ENCODE measurements at places on chromosomes 2 and 18.

DNA sequence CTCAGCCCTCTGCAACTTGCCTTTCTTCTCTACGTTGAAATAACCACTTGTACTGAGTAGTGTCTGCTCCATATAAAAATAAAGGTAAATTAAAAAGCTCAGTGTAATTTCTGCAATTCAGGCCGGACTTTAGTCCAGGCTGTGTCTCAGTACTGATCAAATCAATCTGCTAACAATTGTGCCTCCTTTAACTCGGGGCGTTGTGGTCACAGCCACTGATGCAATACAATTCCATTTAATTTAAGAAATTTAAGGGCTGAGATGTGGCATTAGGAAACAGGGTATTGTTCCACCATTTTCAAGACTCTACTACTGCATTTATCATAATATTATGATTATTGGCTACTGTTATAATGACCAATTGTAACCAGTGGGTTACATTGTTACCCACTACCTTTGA, 60.0 kb upstream of the NPAS2 start:
- DNase-seq = no peak

DNA sequence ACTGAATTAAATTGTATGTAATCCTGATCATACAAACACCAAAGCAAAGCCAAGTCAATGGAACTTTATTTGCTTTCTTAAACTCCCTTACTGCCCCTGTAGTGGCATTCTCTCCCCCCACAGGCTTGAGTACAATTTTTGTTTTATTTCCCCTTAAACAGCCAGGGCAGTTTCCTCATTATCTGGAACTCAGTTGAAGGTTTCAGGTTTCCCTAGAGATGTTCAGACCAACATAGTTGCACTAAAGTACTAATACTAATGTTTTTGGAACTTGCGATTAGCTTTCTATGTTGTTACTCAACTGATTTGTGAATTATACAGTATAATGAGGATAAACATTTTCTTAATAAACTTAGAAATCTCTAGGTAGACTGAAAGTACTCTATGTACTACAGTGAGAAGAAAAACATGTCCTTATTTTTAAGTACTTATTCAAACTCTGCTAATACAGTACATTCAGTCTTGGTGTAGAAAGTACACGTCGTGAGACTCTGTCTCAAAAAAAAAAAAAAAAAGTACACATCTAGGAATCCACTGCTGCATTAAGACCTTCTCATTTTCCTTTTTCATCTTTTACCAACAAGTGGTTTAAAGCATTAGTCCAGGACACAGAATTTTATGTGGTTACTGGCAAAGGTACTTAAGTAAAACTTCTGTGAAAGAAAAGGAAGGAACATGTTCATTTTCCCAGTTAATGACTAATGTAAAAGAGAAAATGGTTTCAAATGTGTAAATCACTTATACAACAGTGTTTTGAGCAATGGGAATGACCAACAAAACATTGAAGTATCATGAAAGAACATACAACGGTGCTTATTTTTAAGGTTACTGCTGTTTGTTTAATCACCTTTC, 209.5 kb upstream of the SMAD7 start:
- no peak for DNase-seq

- DNase-seq = peak; percentile 29
These were observed 56.0 kb downstream of the TEX44 start for GRCh38 chr2:231648579-231649174.

GRCh38 chr2:101179982-101180381, 28.8 kb upstream of the TBC1D8 start:
- DNase-seq = no peak

- DNase-seq = no peak
These were observed 79.8 kb upstream of the CCDC141 start for GRCh38 chr2:179129574-179130238.

- DNase-seq = no peak
These were observed 886 bp downstream of the PRKCE start for GRCh38 chr2:45652090-45653031.

DNA sequence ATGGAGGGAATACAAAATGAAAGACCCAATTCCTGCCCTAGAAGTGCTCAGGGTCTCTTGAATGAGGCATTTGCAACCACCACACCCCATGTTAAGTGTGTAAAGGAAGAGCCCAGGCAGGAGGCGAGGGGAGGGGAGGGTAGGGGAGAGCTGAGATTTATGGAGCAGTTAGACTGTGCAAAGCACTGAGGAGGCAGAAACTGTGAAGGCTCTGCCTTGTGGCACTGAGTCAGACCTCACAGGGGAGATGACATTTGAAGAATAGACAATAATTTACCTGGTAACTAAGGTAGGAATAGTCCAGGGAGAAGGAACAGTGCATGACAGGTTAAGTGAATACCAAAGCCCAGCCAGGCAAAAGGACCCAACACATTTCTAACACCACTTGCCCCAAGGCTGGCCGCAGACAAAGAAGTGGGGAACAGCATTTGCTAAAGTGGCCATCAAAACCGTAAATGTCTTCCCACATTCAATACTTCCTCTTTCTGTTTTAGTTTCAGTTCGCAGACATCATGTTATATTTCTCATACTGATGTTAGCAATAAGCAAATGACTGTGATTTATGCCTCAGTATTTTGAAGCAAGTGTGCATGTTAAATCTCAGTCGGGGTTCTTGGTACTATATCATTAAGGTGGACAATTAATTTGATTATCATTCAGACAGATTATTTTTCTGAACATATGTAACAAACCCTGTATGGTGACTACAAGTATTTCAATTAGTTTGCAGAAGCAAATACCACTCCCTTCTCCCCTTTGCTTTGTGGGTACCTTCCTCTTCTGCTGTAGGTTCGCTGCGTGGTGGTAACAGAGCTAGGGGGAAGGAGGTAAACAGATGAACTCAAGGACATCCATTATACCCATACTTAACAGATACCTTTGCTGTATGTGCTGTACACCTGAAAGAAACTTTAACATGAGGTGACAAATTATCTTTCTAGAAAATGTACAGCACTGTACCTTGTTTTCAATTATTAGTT, 27.5 kb downstream of the CDH20 start:
- DNase-seq = no peak

GRCh38 chr2:34534761-34535160, 935.7 kb upstream of the FAM98A start:
- no peak for DNase-seq

GRCh38 chr2:179726461-179727180, 134.8 kb downstream of the ZNF385B start:
- DNase-seq = no peak

DNA sequence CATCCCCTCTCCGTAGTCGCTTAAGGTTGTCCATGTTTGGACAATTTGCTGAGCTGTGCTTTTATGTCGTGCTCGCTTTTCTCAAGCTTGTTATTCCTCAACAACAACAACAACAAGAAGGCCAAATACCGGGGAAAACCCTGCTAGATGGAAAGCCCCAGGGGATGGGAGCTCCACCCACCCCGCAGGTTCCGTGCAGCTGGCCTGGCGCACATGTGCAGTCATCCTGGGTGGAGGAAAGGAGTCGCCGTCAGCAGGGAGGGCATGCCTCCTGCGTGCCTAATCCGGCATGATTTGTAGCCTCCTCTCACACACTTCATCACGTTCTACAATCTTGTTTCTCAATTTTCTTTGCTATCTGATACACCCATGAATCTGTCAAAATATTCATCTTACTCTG, 87.4 kb upstream of the SALL3 start:
- no peak for DNase-seq

DNA sequence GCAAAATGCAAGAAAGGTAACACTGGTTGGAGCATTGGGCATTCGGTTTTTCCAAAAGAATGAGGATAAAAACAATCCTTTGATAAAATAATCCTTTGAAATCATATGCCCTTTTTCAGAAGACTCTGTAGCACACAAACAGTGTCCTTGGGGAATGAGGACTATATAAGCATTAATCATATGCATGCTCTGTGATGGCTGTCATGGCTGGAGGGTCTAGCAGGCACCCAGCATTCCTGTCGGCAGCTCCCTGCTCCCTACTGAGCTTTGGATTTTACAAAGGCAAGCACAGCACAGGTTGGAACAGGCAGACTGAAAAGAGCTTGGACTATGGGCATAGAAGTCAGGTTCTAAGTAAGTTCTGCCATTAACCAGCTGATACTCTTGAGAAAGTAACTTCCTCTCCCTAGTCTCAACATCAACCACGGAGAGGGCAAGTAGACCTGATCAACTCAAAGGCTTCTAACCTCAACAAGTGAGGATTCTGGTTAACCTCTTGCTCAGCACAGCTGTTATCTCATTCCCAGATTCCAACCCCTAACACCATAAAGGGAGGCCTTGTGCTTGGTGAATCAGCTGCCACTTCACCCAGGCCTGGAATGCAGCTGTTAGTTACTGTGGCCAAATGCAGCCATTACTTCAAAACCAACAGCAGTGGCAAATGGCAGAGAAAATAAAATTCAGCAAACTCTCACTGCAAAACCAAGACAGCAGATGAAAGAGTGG, 29.5 kb downstream of the GALNT14 start:
- no peak for DNase-seq

DNA sequence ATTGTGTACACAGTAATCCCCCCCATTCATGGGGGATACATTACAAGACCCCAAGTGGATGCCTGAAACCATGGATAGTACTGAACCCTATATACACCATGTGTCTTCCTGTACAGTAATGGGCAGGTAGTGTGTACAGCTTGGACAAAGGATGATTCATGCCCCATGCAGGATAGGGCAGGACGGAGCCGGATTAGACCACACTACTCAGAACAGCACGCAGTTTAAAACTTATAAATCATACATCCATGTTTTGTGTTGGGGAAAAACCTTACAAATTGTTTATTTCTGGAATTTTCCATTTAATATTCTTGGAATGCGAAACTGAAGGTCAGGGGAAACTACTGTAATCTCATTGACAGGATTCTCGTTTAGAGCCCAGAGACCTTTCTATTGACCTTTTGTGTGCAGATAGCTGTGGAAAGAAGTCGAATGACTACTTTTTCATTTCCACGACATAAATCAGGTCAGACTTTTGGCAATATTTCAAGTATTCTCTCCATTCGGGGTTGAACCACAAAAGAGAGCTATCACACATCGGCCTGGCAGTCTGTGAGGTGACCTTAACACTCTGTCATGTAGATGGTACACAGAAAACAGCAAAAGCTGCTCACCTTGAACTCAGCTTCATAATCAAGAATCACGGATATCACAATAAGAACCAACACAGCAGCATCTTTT, 9.9 kb upstream of the YPEL5 start:
- no peak for DNase-seq

DNA sequence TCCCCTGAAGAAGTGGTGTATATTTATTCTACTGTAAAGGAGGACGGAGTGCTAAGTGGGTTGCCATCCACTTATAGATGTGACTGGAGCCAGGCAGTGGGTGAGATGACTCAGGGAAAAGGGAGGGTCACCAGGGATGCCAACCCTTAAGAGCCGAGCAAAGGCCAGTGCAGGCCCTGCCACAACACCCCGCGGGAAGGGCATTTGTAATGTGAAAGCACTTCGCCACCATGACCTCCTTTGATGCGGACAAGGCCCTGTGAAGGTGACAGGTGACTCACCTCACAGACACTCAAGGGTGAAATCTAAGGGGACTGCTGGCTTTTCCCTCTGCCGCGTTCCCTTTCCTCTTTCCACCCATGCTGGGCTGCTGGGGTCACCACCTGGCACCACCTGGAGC, 50.2 kb upstream of the MRPL33 start:
- DNase-seq = no peak

DNA sequence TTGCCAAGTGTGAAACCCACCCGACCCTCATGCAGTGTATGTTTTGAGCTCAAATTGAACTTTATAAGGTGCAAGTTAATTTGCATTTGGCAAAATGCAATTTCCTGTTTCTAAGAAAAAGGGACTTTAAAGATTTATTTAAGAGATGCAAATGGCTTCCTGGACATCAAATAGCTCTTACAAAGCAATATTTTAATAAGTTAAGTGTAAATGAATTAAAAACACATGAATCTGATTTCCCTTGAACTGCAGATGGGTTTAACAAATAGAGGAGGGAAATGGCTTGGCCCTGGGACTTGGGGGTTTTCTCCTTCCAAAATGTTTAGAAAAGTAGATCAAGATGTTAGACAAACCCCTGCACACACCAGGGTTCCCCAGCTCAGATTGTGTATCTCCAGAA, 116.0 kb downstream of the EN1 start:
- DNase-seq = no peak

DNA sequence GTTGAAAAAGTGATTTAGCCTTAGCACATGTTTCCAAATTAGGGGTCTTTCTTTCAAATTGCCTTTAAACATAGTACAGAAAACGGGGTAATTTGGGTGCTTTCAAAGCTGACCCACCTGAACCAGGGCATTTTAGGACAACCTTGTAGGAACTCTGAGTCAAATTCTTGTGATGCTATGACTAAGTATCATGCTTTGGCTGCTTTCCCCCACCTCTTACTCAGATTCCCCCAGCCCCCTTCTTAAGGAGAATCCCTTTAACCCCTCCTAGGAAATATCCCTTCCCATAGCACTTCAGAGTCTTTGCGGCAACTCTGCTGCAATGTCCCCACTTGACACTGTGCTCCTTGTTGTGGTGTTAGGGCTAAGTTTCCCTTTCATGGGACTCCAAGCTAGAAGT, 18.6 kb upstream of the KLF7 start:
- DNase-seq = no peak

GRCh38 chr2:235603659-235604058, 109.8 kb downstream of the AGAP1 start:
- DNase-seq = no peak

DNA sequence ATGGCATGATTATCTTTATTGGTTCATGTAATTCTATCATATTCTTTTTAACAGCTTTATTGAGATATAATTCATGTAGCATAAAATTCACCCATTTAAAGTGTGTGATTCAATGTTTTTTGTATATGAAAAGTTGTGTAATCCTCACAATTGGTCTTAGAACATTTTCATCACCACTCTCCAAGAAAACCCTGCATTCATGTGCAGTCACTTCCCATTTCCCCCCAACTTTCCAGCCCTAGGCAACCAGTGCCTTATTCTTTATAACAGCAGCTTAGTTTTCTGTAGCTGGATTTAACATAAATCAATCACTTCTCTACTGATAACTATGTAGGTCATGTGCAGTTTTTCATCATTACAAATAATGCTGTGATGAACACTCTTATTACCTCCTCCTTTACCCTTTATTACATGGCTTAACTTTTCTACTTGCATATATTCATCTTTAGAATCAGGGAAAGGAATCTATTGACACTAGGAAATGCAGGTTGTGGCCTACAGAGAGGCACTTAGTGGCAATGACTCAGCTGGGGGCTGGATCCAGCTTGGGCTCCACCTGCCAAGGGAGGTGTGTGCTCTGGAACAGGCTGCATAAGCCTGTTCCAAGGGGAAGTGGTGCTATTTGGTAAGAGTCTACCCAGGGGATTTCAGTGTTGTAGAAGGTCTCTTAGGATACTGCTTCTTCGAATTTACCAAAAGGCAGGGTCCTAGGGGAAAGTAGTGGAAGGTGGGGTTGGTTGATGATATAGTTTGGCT, 89.1 kb downstream of the ETAA1 start:
- DNase-seq = no peak

DNA sequence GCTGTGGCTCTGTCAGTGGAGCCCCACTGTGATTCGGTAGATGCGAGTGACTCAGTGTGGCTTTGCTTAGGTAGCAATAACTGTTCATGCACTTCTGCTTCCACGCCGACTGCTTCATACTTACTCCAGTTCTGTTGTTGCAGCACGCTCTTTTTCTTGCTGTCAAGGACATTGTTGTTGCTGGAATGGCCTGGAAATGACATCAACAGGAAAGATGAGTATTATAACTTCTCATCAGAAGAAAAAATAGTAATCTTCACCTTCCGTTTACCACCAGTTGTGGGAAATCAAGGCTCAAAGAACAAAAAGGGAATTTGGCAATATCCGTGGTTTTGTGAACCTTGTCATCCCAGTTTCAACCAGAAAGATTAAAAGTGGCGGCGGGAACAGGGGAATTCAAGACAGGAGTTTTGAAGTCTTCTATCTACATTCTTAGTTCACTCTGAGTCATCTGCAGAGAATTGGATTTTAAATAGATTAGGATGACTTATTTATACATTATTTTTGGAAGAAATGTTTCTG, 8.3 kb downstream of the TM4SF20 start:
- DNase-seq = no peak
